ENCODE measurements at places on chromosomes 12 and 14. TPM values are rescaled to one million over a fixed set of nuclear protein-coding genes. Genes with fewer than 3 reads are reported as not detected.

The TMEM132D gene
- polyA plus RNA-seq = 2.8 TPM

The PTPRR gene
- 0.35 TPM for polyA plus RNA-seq

The LMO3 gene
- 4.6 TPM for polyA plus RNA-seq

The FGF6 gene
- polyA plus RNA-seq = not detected

The RNF212B gene
- polyA plus RNA-seq = 0.95 TPM

The SYNDIG1L gene
- polyA plus RNA-seq = 3.2 TPM
